Lower leg skin (tissue), 4 donors: ENCODE measurements at places on chromosomes 3 and 15. TPM values are rescaled to one million over a fixed set of nuclear protein-coding genes. Genes with fewer than 3 reads are reported as not detected.

DNA sequence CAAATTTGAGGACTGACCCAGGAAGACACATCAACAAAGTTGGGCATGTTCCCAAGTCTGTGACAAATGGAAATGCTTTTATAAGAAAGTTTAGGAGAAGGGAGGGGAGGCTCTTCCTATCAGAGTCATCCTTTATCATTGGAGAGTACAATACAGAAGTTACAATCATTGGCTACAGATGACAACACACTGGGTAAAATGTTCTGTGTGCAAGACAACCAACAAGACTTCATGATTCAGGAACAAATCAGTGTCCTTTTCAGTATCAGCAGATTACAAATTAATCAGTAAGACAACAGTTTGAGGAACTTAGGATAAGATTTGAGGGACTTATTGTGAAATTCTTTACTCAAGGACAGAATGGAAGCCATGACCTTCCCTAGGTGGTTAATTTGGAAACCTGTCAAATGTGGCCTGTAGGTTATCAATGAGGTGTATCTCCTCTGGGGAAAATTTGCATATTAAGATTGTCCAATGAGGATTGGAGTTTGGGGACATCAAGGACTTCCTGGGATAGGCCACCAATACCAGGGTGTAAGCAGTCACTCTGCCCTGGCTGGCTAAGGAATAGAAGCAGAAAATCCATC, 274.4 kb upstream of the RORA start:
- DNase-seq, result no peak

GRCh38 chr3:6781092-6781491, 79.8 kb upstream of the GRM7 start:
- no peak for DNase-seq

IL5RA gene
- total RNA-seq, result not detected

GRCh38 chr3:128329491-128330213, 137.0 kb downstream of the DNAJB8 start:
- DNase-seq, result no peak

HESX1 gene
- 0.76 TPM for total RNA-seq

- DNase-seq, result no peak
These were observed 67.9 kb downstream of the CRTC3 start for GRCh38 chr15:90597577-90597976.

DNA sequence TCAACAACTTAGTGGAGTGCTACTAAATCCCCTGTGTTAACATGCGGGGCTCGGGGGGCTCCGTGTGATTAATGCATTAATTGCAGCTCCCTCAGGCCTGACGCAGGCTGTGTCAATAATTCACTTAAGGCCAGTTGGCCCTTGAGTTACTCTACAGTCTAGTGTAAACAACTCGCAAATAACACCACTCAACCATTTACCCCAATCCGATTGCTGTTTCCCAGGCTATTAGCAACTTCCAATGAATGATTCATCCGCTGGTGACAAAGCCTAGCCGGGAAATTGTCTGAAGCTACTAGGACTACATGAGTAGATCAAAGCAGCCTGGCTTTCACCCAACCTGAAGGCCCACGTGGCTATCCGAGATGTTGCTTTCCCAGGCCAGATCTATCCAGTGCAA, 121.3 kb upstream of the SOX14 start:
- DNase-seq, result no peak

GRCh38 chr15:60717008-60717407, 238.1 kb upstream of the ICE2 start:
- DNase-seq, result no peak

GRM2 gene
- 0.13 TPM for total RNA-seq

DNA sequence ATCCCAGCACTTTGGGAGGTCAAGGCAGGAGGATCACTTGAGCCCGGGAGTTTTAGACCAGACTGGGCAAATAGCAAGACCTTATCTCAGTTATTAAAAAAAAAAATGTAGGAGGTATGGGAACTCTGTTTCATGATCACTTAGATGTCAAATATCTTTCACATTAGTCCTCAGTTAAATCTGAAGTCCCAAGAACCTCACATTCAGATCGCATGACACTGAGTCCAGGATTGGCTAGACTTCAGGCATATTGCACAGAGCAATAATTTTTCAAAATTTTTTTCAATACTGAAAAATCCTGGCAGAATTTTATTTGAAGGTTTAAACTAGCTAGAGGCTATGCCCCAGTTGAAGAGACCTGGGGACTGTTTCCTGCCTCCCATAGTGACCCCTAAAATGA, 56.3 kb upstream of the ZNF148 start:
- no peak for DNase-seq

- no peak for DNase-seq
These were observed 181.1 kb downstream of the MYRIP start for GRCh38 chr3:39990532-39990931.

DNA sequence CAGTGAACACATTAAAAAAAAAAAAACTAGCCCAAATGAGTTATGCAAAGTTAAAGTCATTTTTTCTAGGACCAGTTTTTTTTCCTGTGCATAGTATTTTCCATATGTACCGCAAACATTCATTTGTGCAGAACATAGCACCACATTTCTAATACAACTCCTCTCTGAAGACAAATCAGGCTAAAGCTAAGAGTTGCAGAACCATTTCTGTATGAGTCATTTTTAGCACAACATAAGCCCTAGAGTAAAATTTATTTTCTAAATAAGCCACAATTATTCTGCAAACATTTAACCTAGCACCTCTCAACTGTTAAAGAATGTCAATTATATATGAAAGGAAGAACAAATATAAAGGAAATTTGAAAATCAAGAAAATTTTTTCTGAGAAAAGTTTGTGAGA, 375.8 kb downstream of the TIGIT start:
- no peak for DNase-seq

GRCh38 chr3:46127503-46127902, 80.6 kb downstream of the CCR1 start:
- no peak for DNase-seq

DNA sequence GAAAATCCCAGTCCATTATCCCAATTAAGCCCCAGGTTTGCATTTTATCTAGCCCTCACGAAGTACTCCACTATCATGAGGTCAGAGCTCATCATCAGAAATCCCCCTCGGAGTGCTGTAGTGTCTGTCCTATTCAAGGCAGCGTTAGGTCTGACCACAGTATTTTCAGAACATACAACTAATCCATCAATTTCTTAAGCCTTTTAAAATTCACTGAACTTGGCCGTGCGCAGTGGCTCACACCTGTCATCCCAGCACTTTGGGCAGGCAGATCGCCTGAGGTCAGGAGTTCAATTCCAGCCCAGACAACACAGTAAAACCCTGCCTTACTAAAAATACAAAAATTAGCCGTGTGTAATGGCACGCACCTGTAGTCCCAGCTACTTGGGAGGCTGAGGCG, 11.9 kb downstream of the VGLL4 start:
- no peak for DNase-seq

BCHE gene
- 6.8 TPM for total RNA-seq

DNA sequence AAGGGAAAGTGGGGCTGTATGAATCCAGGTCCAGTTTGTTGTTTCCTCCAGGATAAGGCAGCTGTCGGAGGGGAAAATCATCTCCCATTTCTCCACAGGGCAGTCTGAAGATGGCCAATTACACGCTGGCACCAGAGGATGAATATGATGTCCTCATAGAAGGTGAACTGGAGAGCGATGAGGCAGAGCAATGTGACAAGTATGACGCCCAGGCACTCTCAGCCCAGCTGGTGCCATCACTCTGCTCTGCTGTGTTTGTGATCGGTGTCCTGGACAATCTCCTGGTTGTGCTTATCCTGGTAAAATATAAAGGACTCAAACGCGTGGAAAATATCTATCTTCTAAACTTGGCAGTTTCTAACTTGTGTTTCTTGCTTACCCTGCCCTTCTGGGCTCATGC, 911 bp downstream of the CCRL2 start:
- DNase-seq, result no peak

DNA sequence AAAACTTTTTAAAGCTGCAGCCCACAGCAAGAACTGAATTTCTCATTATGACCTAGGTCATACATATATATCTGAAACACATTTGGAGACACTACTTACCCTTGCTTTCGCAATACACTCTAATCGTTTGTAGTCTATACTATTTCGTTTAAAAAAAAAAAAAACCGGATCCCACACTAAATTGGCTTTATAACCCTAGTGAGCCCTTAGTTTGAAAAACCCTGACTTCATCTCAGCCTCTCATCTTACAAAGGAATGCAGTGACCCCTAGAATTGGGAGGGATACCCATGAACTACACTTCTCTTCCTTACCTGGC, 4.2 kb downstream of the RARRES1 start:
- DNase-seq, result no peak
